LHCN-M2 (cell line): ENCODE measurements at places on chromosomes 1 and 21. TPM values are rescaled to one million over a fixed set of nuclear protein-coding genes. Genes with fewer than 3 reads are reported as not detected.
A peak's percentile ranks its signal among the peaks of the same experiment; 100 is the strongest.

The ITLN2 gene
- total RNA-seq = not detected in 2 replicates

The MRPL20 gene
- 126 and 134 TPM in 2 replicates for total RNA-seq

The RHBG gene
- not detected in 2 replicates for total RNA-seq

The CORT gene
- not detected in 2 replicates for total RNA-seq

GRCh38 chr1:30679976-30680305 is 43.4 kb downstream of the MATN1 start:
- DNase-seq = no peak

DNA sequence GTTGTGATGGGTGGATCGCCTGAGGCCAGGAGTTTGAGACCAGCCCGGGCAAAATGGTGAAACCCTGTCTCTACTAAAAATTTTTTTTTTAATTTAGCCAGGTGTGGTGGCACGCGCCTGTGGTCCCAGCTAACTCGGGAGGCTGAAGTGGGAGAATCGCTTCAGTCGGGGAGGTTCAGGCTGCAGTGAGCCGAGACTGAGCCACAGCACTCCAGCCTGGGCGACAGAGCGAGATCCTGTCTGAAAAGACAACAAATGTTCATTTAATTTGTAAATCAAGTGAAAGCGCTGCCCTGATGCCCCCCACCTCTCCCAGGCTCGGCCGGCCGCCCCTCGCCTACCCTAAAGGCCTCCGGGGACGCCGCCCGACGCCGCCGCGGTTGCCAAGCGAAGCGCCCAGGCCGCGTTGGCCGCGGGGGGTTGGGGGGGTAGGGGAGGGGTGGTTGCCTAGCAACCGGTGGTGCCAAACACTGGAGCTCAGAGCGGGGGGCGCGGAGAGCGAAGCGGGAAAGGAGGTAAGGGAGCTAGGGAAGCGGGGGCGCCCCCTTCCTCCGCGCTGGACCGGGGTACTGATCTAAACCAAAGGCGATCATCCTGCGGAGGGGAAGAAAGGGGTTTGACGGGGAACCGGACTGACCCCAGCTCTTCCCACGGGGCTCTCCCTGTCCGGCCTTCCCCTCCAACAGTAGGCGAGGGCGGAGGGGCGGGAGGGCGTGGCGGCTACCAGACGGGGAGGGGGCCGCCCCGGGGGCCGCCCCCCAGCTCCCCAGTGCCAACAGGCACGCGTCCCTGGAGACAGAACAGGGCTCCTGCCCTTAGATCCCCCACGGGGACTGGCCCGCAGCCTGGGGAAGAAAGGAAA is at the start of gene TEKT2:
Gene TEKT2, plus strand, starts transcription at position 460 of the 862 bp plus-strand sequence. CDS start 828 bp downstream, outside the sequence.
- no peak for DNase-seq

DNA sequence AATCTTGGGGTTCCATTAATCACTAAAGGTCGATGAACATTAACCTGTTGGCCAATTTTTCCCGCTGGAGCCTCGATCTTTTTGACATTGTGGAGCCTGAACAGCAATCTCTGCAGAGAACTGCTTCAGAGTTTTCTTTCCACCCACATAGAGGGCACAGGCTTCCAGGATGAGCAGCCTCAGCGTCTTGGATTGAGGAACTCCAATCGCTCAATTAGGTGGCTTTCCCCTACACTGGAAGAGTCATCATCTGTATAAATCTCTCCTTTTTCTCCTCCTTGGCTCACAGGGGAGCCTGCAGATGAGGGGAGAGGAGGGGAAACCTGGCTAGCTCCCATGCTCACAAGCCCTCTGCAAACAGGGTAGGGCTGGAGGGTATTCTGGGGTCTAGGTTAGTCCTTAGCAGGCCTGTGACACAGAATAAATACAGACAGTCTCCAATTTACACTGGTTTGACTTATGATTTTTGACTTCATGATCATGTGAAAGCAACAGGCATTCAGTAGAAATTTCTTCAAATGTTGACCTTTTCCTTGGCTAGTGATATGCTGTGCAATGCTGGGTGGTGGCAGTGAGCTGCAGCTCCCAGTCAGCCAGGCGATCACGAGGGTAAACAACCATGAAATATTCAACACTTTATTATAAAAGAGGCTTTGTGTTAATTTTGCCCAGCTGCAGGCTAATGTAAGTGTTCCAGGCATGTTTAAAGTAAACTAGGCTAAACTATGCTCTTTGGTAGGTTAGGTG is 80.8 kb downstream of the PGBD5 start:
- no peak for DNase-seq

GRCh38 chr1:10751160-10751559 is 45.3 kb downstream of the CASZ1 start:
- no peak for DNase-seq

DNA sequence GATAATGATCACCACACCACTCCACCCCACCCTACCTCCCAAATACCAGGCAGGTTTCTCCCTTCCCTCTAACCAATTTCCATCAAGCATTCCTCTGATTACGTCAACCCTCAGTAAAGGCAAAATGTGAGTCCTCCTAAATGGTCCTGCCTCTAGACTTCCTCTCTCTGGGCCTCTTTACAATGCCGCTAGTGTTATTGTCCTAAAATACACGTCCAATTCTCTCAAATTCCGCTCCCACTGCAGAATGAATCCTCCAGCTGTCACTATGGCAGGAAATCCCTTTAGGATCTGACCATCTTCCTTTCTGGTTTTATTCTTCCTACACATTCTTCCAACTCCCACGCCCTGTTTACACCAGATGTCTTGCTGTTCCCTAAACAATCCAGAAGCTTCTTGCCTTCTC is 68.7 kb downstream of the DEGS1 start:
- DNase-seq = no peak

- peak; percentile 60 for DNase-seq
Observed at GRCh38 chr1:78475888-78476610, 14.7 kb upstream of the PTGFR start.

DNA sequence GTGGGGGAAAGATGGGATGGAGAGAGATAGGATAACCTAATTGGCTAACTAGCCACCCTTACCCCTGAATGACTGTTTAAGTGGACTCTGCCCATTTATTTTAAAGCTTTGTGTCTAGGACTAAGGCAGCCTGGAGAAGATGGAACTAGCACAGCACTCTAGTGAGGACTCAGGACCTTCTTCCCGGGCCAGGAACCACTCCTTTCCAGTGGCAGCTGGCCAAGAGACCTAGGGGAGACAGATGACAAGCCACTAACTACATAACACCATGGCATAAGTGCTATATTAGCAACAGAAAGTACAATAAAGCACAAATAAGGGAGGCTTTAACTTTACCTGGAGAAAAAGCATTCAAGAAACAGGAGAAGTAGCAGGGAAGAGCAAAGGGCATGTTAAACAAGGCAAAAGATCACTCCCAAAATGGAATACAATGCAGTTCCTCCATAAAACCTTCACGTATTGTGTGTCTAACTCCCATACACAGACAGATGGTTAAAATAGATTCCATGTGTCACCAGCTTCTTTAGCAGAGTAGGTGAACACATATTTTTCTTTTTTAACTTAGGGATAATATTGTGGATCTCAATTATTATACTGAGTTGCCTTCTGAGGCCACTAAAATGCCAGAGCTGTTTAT is 20.6 kb downstream of the CLCA1 start:
- DNase-seq = no peak

- DNase-seq = no peak
Observed at GRCh38 chr1:10789803-10790702, 6.4 kb downstream of the CASZ1 start.

DNA sequence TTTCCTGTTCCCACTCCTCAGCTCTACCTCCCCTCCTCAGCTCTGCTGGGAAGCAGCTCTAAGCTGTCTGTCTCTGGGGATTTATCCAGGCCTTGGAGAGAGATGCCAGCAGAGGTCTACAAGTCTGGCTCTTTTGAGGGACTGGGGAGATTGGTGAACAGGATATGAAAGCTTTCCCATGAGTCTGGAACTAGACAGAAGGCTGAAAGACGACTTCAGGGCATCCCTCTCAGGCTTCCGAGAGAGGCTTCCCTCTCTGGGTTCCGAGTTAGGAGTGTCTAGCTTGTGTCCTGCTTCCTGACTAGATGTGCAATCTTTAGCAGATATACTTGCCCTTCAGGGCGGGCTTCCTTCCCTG is 733 bp downstream of the TMEM35B start:
- DNase-seq = peak; percentile 54

DNA sequence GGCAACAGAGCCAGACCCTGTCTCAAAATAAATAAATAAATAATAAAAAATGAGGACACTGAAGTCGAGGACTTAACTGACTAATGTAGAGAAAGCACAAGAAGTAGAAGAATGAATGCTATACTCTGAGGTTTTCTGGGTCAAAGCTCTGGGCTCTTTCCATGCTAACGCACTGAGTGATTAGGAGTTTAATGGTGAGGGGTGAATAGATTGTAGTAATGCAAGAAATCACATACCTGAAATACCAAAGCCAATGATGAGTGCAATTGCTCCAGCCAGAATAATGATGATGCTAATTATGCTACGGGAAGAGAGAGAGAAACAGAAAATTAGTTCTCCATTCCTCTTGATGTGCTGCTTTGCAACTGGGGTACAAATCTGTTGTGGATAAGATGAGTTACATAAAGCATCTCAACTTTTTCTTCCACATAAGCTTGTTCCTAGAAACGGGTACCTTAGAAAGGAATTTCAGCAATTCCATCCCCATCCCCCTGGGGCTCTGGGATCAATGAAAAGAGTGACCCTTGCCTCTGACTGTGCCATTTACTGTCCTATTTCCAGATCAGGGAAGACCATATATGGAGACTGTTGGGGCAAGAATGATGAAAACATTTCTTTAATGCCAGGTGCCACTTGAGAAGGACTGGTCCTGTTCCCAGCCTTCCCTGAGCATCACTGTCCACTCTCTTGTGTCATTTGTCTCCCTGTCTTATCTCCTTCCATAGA is 40.7 kb downstream of the VTCN1 start:
- DNase-seq = no peak

- DNase-seq = no peak
Observed at GRCh38 chr1:186785503-186785902, 43.2 kb upstream of the PLA2G4A start.

- DNase-seq = no peak
Observed at GRCh38 chr1:114035304-114035700, 56.0 kb downstream of the OLFML3 start.

DNA sequence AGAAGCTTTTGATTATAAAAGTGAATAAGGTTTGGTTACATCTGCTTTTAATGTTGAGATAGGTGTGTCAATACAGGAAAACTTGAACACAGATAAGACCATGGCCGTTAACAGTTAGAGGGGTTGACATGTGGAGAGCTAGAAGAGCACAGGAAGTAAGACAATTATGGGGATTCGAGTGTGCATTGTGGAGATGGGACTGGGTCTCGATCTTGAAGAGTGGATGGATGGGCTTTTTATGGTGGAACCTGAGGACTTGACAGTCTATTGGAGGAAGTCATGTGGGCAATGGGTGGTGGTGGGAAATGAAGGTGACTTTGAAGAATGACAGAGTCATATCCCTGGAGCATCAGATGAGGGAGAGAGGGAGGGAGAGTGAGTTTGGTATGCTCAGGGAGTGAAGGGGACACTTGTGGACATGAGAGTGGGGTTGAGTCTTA is 12.1 kb downstream of the DYRK1A start:
- no peak for DNase-seq

DNA sequence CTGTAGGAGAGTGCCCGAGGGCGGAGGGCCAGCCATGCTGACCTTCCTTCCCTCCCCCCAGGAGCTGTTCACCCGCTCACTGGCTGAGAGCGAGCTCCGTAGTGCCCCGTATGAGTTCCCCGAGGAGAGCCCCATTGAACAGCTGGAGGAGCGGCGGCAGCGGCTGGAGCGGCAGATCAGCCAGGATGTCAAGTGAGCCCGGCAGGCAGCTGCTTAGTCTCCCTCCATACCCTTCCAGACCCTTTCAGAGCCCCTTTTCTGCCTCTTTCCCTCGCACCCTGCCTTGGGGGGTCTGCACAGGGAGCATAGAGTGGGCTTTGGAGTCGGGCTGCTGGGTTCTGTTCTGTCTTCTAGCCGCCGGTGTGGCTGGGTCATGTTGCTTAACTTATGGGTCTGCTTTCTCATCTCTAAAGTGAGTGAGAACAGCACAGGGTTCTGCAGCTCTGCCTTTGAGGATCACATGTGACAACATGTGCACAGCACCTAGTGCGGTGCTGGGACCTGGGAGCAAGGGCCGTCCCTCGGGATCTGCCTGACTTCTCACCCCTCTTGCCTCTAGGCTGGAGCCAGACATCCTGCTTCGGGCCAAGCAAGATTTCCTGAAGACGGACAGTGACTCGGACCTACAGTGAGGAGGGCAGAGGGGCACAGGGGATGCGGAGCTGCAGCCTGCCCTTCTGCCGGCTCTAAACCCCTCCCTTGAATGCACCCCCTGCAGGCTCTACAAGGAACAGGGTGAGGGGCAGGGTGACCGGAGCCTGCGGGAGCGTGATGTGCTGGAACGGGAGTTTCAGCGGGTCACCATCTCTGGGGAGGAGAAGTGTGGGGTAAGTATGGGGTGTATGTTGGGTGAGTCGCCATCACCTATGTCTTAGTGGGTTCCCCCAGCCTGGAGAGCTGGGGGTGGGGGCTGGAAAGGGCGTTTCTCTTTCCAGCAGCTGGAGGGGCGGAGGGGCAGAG is 6.2 kb downstream of the AMPD2 start:
- DNase-seq = no peak

GRCh38 chr1:216904471-216904870 is 181.2 kb upstream of the ESRRG start:
- no peak for DNase-seq

- peak; percentile 26 for DNase-seq
Observed at GRCh38 chr1:241357366-241358340, 648 bp upstream of the RGS7 start.

DNA sequence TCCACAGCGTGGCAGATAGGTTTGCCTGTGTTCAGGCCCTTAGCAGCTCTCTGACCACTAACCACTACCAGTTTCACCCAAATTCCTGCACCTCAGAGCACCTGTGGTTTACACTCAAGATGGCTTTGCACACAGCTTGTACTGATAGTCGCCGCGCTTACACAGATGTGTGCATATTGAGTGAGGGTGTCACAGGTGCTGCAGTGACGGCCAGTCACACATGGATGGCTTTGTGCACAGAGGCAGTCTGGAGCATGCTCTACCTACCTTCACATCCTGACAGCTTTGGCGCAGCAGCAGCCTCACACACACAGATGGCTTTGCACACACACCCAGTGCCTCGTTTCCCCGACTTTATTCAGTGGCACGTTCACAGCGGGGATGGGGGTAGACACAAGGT is 7.5 kb downstream of the DMAP1 start:
- DNase-seq = no peak

DNA sequence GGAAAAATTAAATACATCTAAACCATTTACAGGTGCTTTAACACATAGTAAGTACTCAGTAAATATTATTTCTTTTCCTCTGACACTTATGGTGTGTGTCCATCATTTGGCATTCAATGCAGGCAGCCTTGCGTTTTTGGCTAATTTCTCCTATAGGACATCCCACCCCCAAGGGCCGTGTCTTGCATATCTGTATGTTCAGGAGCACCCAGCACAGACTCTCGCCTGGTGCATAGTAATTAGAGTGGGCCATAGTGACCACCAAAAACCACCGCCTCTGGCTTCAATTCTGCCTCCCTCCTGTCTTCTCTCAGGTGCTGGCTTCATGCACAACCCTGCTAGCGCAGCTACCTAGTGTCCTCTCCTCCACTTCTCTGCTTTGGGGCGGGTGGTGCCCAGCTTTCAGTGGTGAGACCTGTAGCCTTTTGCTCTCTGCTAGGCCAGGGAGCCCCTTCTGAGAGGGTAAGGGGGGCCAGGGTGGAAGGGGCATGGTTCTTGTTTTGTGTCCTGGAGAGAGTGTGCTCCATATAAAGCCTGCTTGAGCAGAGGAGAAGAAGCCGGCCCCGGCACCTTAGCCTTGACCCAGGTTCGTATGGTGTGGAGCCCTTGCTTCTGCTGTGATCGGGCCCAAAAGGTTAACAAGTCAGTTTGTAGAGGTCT is 33.4 kb downstream of the BATF3 start:
- DNase-seq = no peak

- DNase-seq = no peak
Observed at GRCh38 chr21:24824209-24824608, 783.1 kb downstream of the MRPL39 start.
